ENCODE measurements at places on chromosomes 16 and 17.

DNA sequence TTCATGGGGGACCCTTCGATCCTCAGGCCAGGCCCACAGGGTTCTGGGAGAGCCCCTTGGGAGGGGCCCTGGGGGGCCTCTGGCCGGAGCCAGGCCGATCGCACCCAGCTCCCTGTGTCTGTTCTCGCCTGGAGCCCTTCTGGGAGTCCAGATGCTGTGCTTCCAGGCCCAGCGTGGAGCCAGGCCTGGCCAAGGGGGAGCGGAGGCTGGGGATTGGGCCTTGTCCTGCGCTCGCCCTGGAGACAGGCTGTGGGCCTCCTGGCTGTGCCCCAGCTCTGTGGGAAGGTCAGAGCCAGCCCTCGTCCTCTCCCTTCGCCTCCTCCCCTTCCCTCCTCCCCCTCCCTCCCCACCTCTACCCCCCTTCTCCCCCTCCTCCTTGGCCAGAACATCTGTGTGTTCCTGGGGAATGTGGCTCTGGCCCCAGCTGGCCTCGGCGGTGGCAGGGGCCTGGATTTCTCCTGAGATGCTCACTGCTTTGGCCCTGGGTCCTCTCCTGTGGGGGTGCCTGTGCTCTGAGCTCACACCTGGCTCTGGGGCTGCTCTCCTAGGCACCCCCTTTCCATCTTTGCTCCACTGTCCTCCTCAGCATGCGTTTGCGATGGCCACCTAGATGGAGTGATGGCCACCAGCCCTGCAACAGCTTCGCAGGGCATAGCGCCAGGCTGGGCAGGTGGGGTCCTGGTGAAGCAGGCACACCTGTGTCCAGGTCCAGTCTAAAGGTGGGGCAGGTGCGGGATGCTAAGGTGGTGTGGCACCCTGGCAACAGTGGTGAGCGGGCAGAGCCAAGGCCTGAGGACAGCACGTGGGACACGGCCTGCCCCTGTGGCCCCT, 90.6 kb upstream of the CIBAR2 start:
- no peak for DNase-seq

DNA sequence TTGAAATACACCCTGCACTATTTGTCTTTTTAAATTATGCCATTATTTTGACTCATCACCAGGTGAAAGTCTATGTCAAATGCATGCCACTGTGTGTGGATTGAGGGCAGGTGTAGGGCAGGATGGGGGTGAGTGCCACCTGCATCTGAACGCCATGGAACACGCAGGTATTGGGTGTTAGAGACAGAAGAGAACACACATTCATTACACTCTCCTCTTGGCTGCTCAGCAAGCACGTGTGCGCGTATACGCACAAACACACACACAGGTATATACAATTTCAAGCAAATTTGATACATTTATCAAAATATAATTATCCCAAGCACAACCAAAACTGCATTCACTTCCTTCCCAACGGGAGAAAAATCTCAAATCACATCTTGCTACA, 268.9 kb downstream of the NTN1 start:
- DNase-seq, result no peak

DNA sequence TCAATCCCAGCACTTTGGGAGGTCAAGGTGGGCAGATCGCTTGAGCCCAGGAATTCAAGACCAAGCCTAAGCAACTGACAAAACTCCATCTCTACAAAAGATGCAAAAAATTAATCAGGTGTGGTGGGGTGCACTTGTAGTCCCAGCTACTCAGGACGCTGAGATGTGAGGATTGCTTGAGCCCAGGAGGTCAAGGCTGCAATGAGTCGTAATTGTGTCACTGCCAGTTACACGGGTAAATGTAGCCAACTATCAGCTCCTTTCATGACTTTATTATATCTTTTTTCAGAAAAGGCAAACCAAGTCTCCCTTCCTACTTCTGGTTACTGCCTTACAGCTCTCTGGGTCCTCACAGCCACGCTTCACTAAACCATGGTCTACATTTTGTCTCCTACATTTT, 4.0 kb downstream of the SDF2 start:
- no peak for DNase-seq

DNA sequence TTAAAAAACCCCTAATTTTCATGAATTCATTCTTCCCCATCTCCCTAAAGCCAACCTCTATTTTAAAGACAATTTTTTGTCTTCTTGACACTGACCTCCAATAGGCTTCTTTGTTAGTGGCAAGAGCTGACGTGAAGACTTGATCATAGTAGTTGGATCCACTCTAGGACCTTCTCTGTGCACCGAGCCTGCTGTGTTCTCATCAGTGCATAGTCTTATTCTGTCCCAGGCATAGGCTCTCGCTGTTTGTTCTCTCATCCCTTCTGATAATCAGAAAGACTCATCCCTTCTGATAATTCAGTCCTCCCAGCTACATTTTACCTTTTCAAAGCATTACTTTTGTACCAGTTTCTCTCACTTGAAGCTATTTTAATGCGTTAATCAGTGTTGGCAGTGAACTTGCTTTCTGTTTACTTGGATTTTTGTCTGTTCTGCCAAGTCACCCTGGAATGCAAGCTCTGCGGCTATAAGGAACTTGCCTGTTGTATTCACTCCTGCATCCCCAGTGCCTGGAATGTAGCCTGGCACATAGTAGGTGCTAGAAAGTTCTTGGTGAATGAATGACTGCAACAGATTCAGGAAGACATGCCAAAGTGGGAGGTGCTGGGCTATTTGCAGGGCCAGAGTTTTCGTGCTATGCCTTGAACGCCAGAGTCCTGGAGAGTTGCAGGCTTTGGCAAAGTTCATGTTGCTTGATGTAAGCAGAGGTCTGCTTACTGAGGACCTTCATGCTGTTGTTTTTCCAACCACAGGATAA, 147.6 kb upstream of the MPHOSPH6 start:
- DNase-seq, result no peak

DNA sequence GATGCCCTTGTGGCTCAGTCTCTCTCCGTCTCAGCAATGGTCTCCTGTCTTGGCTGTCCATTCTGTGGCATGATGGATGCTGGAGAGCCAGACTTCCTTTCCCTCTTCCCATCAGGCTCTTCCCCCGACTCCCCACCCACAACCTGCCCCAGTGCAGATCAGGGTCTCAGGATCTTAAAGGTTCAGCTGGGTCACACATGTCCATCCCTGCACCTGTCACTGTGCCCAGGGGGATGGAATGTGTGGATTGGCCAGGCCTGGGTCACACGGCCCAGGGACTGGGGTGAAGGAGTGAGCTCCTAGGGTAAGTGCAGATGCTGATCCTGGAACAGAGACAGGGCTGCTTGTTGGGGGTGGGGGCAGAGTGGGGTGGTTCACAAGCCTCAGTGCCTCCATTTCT, 23.0 kb downstream of the ADGRG5 start:
- no peak for DNase-seq

- no peak for DNase-seq
Observed at GRCh38 chr17:41658846-41659245, 29.8 kb upstream of the EIF1 start.

DNA sequence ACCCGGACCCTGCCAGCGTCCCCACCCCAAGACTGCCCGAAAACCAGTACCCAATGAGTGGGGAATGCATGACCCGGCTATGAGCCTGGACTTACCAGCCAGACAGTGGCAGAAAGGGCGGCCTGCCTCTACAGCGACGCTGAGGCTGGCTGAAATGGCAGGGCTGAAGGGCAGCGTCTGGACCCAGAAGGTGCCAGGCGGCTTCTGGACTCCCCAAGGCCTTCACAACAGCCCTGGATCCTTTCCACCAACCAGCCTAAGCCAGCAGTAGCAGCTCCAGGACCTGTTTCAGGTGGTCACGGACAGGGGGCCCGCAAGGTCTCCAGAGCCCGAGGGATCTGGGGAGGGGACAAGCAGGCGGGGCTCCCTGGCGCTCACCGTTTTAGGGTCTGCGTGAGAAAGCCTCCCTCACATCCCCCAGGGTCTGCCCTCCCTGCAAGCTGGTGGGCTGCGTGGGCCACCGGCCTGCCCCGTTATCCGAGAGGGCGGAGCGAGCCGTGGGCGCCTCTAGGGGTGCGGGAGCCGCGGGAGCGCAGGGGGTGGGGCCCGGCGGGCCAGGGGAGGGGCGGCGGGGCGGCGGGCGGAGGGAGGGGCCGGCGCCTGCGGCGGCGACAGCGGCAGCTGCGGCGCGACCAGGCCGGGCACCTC, at the start of gene RIPOR1:
RIPOR1 (plus strand) TSS at position 608 of the 648 bp plus-strand sequence. CDS start 9,618 bp downstream, outside the sequence.
- DNase-seq, result no peak

All from posterior cingulate gyrus (tissue), 11 donors.